ENCODE measurements at places on chromosomes 6 and 20. TPM values are rescaled to one million over a fixed set of nuclear protein-coding genes. Genes with fewer than 3 reads are reported as not detected.
A peak's percentile ranks its signal among the peaks of the same experiment; 100 is the strongest.

The RFX6 gene
- total RNA-seq = not detected

The ABHD16B gene
- total RNA-seq = not detected

The PGBD1 gene
- 12.0 TPM for total RNA-seq

The CRIP3 gene
- total RNA-seq = not detected

The CST8 gene
- total RNA-seq = not detected

The MYB gene
- 4.1 TPM for total RNA-seq

The MYLK2 gene
- 0.55 TPM for total RNA-seq

The GPR63 gene
- 0.07 TPM for total RNA-seq

The KCNK5 gene
- not detected for total RNA-seq

The CLVS2 gene
- total RNA-seq = not detected

The NNAT gene
- total RNA-seq = not detected

DNA sequence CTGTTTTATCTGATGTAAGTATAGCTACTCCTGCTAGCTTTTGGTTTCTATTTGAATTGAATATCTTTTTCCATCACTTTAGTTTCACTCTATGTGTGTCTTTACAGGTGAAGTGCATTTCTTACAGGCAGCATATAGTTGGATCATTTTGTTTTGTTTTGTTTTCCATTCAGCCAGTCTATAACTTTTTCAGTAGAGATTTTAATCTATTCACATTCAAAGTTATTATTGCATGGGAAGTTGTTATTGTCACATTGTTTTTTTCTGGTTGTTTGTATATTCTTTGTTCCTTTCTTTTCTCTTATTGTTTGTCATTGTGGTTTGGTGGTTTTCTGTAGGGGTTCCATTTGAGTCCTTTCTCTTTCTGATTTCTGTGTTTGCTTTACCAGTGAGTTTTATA lies 151.2 kb downstream of the PDE10A start:
- no peak for DNase-seq

- DNase-seq = no peak
Measured at GRCh38 chr20:14470231-14470899, 133.0 kb upstream of the FLRT3 start.

GRCh38 chr6:43355862-43356590 lies 13.4 kb downstream of the ZNF318 start:
- no peak for DNase-seq

DNA sequence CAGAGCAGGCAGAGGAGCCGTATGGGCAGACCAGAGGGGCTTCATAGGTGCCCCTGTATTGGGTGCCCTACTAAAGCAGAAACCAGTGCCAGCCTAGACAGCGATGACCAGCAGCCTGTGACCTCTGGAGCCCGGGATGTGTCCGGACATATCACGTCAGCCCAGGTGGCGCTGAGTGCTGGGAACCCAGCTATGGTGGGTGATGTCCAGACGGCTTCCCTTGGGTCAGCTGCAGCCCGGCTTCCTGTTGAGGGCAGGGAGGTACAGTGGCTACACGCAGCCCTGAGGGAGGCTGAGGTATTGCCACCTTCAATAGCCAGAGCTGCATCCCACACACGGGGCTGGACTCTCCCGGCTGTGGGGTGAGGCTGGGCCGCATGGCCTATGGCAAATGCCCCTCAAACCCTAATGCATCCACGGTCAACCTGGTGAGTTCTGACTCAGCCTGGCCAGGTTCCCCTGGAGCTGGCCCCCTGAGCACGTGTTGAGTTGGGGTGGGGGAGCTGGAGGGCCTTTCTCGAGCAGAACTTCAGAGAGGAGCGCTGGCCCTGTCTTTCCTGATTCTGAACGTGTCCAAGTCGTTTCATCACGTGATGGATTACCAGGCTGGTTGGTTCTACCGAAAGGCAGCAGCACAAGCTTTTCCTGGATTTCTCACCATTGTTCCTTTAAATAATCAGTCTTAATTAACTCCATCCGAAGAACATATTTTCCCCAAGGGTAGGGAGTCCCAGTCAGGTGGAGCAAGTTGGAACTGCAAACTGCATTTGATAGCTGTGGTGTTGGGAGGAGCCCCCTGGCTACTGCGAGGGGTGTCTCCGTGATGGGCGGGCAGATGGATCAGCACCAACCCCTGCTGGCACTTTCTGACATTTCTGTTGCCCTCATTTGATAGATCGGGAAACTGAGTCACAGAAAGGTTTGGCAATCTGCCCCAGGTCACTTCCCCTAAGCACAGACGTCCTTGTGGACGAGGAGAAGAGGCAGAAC lies 7.1 kb upstream of the MYT1 start:
- no peak for DNase-seq

DNA sequence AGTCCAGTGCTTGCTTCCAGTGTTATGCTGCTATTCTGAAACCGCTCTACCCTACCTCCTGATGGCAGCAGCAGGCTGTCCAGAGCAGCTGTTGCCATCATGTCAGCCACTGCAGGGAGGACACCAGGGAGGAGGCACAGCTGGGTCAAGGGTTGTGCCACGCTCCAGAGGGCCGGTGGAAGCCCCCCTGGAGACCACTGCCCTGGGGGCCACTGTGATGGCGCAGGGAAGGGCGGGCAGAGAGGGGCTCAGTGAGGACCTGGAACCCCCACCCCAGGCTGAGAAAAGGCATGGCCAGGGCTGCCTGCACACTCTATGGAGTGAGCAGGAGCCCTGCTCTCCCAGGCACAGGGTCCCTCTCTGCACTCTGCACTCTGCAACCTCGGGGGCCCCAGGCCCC lies 271.3 kb upstream of the BTBD3 start:
- DNase-seq = no peak

GRCh38 chr6:21598674-21599023 lies 5.1 kb downstream of the SOX4 start:
- DNase-seq = no peak

DNA sequence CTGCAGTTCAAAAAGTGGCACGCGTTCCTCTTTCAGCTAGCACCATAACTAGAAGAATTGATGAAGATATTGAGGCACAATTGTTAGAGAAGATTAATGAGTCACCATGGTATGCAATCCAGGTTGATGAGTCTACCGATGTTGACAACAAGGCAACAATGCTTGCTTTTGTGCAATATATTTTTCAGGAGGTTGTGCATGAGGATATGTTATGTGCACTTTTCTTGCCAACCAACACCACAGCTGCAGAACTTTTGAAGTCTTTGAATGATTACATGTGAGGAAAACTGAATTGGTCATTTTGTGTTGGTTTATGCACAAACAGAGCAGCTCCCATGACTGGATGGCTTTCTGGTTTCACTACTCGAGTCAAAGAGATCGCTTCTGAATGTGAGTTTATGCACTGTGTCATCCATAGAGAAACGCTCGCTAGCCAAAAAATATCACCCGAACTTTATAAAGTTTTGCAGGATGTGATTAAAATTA lies 129.3 kb upstream of the SLC24A3 start:
- no peak for DNase-seq

DNA sequence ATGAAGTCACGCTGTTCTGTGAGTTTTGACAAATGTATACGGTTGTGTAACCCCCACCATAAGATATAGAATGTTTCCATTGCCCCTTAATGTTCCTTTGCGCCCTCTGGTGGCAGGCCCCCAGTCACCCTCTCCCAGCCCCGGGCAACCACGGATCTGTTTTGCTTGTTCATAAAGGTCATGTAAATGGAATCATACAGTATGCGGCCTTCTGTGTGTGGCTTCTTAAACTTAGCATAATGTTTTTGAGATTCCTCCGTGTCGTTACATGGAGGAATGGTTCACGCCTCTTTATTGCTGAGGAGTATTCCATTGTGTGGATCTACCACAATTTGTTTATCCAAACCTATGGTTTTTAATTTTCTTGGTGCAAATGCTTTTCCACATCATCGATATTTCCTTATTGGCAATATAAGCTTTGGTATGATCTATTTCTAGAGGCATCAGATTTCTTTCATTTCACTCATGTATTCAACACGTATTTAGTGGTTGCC lies 28.4 kb downstream of the LYRM2 start:
- DNase-seq = peak; percentile 37

- DNase-seq = no peak
Measured at GRCh38 chr6:95142661-95143335, 434.5 kb upstream of the MANEA start.

DNA sequence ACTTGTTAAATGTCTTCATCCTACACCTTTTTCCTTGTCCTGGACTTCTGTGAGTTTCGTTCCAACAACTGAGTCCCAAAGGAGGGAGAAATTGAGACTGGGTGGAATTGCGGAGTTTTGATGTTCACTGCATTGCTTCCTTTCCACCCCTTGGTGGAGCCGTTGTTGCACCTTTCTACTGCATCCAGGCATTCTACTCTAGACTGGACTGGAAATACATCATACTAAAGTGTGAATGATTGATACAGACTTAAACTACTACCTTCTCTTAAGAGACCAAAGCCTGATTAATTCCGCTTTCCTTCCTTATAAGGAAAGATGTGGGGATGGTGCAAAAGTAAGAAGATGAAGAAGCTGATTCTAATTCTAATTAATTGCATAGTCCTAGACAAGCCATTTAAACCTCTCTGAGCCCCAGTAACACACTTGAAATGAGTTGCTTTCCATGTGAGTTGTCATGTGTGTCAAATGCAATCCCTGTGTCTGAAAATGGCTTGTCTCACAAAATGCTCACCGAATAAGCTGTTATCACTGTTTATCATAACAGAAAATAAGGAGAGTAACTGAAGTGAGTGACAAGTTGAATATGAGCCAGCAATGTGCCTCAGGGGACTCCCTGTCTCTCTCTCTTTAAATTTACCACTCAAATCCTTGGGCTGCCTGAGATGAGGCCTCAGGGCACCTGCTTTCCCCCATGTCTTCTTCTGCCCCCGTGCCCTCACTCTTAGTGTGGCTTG lies 338.3 kb upstream of the CHD6 start:
- DNase-seq = peak; percentile 3

- no peak for DNase-seq
Measured at GRCh38 chr6:159094444-159095252, 49.9 kb upstream of the TAGAP start.

GRCh38 chr6:155187106-155187505 lies 76.7 kb upstream of the CLDN20 start:
- DNase-seq = peak; percentile 48

- DNase-seq = no peak
Measured at GRCh38 chr6:118908441-118908840, 14.5 kb downstream of the ASF1A start.

DNA sequence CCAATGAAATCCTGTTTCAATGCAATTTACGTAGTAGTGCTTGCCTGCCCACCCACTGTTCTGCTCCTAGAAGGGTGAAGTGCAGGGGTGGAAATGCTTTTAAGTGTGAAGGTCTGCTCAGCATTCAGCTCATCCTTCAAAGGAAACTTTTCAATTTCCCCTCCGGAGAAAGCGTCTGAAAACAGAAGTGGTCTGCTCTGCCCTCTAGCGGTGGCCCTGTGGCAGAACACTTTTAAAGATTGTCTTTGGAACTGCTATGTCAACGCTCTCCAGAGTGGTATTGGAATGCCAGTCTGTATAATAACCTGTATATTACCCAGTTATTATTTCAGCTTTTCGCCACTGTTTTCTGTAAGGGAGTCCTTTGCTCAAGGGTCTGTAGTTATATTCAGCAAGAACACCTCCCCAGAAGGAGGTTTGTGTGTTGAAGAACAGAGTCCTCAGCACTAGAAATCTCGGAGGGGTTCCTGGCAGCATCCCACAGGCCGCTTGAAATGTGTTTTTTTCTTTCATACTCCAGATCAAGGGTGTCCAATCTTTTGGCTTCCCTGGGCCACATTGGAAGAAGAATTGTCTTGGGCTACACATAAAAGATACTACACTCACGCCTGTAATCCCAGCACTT lies 63.1 kb upstream of the KLHL31 start:
- DNase-seq = peak; percentile 50

- DNase-seq = no peak
Measured at GRCh38 chr6:132490478-132491204, 22.3 kb downstream of the STX7 start.

DNA sequence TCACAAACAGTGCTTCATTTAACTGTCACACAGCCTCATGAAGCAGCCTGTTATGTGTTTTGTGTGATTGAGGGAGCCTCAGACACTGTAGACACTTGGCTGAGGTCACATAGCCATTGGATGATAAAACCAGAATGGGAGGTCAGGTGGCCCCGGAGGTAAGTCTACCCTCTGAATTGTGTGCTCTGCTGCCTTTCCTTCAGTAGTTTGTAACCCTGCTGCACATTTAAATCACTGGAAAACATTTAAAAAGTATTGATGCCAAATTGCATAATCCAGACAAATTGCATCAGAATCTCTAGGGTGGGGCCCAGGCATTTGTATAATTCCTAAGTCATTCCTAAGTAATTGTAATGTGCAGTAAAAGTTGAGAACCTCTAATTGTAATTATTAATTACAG lies 85.2 kb upstream of the ECI2 start:
- DNase-seq = no peak

DNA sequence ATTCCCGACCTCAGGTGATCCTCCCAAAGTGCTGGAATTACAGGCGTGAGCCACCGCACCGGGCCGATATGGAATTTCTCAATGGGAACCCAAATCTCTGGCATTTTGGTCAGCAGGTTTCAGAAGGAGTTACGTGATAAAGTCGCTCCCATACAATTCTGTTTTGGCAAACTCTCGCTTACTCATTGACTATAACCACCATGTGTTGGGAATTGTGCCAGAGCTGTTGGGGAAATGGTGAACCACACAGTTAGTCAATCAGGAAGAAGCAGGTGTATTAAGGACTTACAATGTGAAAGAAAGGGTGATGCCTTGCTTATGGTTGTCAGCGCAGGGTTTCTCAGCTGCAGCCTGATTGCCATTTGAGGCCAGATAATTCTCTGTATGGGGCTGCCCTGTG lies 410.5 kb downstream of the QKI start:
- DNase-seq = peak; percentile 58

DNA sequence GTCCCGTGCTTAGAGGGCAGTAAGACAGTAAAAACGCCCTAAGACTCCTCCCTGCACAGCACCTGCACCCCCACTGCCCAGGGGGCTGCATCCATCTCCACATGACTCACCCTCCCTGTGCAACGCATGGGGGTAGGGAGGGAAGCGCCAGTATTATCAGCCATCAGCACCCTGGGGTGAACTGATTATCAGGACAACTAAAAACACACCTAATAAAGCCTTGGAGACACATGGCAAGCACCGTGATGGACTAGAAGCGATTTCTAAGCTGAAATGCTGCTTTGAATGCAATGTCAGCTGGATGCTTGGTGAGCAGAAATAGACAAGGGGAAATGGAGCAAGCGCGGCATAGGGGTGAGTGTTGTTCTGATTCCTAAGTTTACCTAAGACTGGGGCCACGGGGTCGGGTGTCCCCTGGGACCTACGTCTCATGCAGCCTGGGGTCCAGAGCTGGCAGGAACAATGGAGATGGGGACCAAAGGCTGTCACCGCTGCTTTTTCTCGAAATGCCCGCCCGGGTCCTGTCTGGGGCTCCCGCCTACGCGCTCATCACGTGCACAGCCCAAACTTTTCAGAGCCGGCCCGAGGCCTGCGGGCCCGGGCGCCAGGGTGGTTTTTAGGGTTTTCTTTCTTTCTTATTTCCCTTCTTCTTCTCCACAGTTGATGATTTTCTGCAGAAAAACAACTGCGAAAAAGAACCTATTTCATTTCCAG lies 702 bp upstream of the TNFAIP3 start:
- DNase-seq = peak; percentile 48

- no peak for DNase-seq
Measured at GRCh38 chr6:71053475-71053874, 96.6 kb upstream of the B3GAT2 start.
